KBM-7 (cell line): ENCODE measurements at places on chromosomes 11 and 22.

DNA sequence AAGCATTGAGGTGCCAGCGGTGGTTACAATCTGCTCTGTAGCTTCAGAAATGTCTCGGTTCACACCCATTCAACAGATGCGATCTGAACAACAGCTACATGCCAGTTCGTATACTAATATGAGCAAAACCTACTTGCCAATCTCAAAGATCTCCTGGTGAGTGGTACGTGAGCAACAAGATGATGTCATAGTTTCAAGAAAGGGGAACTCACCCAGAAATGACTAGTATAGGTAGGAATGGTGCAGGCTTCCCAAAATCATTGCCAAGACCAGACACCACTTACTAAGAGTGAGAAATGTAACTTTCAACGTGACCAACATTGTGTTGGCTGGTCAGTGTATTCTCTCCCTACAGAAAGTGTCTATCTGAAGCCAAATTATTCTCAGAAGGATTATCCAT lies 31.1 kb downstream of the OR6Q1 start:
- no peak for DNase-seq

GRCh38 chr11:100013011-100013410 lies 674.1 kb upstream of the ARHGAP42 start:
- DNase-seq: no peak

- no peak for DNase-seq
Observed at GRCh38 chr11:35256296-35256695, 117.3 kb downstream of the CD44 start.

DNA sequence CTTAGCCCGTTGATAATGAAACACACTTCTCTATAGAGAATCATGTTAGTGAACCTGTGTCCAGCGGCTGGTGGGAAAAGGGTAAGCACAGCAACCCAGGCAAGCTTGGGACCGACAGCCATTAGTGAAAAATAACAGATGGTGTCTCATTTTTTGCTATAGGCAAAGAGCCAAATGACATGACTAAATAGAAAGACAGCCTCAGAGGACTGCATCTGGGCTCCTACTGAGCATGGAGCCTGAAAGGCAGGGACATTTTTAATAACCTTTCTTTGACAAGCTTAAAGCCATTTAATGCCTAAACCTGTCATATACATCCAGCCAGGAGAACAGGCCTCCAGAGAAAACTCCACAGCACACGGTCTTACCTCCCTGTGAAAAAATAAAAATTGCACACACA lies 67.0 kb downstream of the FANCF start:
- DNase-seq: no peak

- no peak for DNase-seq
Observed at GRCh38 chr11:134373591-134374052, 38.4 kb downstream of the B3GAT1 start.

DNA sequence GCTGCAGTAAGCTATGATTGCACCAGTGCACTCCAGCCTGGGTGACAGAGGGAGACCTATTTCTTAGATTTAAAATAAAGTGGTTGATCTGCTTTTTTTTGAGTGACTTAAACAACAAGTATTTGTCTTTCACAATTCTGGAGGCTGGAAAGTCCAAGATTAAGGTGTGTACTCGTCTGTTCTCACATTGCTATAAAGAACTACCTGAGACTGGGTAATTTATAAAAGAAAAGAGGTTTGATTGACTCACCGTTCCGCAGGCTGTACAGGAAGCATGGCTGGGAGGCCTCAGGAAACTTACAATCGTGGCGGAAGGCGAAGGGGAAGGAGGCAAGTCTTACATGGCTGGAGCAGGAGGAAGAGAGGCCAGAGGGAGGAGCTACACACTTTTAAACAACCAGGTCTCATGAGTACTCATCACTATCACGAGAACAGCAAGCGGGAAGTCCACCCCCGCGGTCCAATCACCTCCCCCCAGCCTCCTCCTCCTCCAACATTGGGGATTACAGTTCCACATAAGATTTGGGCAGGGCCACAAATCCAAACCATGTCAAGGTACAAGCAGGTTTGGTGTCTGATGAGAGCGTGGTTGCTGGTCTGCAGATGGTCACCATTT lies 19.7 kb upstream of the OSBPL5 start:
- DNase-seq: no peak

GRCh38 chr22:41690476-41690875 lies 1.8 kb upstream of the SNU13 start:
- no peak for DNase-seq

- no peak for DNase-seq
Observed at GRCh38 chr22:38336699-38337098, 19.5 kb upstream of the CSNK1E start.

GRCh38 chr22:37243402-37244113 lies 511 bp downstream of the RAC2 start:
- DNase-seq: no peak

- DNase-seq: no peak
Observed at GRCh38 chr22:48843640-48844039, 984.0 kb downstream of the BRD1 start.

- no peak for DNase-seq
Observed at GRCh38 chr11:130451231-130452019, 3.0 kb downstream of the ADAMTS15 start.

DNA sequence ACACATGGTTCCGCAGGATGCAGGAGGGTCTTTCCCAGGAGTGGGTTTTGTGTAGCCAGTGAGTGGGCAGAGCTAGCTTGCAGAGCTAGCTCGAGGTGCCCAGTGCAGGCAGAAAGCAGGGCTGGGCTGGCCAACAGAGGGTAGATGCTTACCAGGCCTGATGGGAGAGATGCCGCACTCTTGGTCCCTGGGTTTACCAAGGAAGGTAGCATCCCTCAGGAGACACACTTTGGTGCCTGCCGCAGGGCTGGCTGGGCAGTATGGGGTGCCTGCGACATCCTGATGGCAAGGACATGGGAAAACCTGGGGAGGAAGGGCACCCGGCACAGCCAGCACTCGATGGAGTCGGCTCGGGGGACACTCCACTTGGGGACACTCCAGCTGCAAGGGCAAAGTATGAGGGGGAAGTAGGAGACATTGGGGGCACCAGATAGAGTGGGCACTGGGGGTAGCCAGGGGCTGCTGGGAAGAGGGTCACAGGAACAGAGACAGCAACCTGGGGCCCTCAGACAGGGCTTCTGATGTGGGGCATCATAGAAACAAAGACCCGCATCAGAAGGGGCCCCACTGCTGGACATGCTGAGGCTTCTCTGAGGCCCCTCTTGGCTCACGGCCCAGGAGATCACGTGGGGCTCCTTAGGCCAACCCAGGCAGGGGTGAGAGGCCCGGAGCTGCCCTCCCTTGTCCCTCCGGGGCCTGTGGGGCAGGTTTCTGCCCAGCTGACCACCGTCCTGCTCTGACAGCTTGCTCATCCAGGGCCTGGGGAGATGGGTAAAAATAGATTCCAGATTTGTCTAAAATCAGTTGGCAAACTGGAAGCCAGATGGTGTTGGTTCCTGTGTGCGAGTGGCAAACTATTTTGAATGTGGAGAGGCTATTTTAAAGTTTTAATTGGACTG lies 89.8 kb downstream of the MORC2 start:
- no peak for DNase-seq

DNA sequence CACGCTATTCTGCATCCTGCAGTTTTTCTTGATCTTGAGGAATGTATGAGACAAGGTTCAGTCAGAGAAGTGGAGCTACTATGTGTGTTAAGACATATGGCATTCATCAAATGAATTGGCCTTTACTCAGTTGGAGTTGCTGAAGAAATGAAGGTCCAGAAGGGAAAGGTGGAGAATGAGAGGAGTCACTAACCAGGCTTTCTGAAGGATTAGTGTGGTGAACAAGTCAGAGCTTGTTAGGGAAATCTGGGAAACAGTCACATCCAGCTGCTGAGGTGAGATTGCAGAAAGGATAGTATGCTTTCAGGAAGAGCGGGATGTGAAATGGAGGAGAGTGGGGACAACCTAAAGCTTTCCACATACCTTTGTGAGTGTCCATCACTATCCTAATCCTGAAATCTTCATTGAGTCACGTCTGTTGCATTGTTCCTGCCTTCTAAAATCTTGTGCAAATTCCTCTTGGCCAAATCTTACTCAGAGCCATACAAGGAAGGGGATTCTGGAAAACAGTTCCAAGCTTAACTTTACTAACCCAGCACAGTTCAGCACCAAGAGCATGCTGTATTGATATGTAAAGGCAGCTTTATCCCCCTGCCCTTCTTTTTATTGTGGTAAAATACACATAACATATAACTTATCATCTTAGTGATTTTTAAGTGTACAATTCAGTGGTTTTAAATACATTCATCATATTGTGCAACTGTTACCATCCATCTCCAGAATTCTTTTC lies 11.4 kb upstream of the PITPNB start:
- no peak for DNase-seq

- DNase-seq: no peak
Observed at GRCh38 chr11:35518766-35519165, 6.7 kb downstream of the PAMR1 start.

- no peak for DNase-seq
Observed at GRCh38 chr11:18000760-18001159, 12.1 kb downstream of the SERGEF start.
